ENCODE measurements at places on chromosomes 7 and 10.

DNA sequence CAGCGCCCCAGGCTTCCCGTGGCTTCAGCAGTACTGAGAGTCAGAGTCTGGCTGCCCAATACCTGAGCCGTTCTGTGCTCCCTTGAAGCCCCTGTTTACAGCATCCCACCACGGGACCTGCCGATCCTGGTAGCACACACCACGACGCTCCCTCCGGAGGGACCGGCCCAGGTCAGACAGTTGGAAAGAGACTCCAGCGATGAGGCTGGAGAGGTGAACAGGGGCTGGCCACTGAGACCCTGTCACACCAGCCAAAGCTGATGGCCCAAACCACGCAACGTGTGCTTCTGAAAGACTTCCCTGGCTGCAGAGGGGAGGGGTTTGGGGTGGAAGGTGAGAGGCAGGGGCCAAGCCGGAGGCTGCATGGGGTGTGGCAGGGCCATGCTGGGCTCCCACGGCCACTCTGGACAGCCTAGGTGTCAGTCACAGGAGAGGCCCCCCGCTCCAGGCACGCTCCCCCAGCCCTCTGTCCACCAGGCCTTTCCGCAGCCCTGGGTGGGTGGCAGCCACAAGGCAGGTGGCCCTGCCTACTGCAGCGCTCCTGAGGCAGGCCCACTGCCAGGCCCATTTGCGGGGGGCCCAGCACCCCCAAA is 140.2 kb upstream of the CHST15 start:
- no peak for DNase-seq

- no peak for DNase-seq
Observed at GRCh38 chr10:28010821-28011220, 11.9 kb upstream of the ODAD2 start.

GRCh38 chr7:45089341-45089891 is 647 bp upstream of the NACAD start:
- DNase-seq = peak; percentile 51

DNA sequence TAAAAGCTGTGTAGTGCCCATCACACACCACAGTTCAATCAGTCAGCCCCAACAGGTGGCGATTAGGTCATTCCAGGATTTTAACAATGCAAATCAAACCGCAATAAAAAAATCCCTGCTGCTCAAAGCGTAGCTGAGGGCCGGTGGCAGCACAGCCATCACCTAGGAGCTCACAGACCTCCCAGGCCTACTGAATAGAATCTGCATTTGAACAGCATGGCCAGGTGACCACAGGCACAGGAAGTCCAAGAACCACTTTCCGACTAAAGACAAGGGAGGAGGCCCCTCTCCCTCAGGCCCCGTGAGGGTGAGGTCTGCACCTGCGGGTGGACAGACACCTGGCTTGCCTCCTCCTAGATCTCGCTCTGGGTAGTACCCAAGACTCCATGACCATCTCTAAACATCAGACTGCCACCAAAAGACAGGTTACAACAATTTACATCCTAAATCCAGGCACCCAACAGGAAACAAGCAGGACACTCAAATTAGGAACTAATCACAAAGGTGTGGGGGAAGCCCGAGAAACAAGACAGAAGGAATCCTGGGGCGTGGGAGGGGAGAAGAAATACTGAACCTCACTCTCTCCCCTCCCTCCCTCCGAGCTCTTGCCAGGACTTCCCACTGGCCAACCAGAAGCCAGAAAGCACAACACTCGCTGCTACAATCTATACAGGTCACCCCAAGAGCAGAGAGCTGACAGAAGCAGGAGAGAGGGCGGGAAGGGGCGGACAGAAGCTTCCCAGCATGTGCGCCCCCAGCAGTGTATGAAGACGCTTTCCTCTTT is 19.2 kb downstream of the GNA12 start:
- no peak for DNase-seq

DNA sequence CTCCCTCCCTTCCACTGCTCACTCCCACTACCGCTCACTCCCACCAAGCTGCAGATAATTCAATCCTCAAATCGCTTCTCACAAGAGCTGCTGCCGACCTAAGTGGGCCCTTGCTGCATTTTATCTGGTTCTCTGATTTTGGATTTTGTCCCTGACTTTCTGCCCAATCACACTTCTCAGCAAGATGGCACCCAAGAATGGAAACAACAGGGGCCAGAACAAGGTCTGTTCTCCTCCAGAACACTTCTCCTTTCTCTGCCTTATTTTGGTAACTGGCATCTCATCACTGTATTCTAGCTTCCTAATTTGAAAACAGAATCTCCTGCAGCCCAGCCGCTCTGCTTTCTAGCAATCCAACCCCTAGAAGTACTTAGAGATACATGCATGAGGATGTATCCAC is 172.8 kb downstream of the GRID1 start:
- no peak for DNase-seq

GRCh38 chr7:12923971-12924370 is 236.5 kb downstream of the ARL4A start:
- DNase-seq = no peak

GRCh38 chr7:29005829-29006228 is 47.7 kb upstream of the TRIL start:
- no peak for DNase-seq

DNA sequence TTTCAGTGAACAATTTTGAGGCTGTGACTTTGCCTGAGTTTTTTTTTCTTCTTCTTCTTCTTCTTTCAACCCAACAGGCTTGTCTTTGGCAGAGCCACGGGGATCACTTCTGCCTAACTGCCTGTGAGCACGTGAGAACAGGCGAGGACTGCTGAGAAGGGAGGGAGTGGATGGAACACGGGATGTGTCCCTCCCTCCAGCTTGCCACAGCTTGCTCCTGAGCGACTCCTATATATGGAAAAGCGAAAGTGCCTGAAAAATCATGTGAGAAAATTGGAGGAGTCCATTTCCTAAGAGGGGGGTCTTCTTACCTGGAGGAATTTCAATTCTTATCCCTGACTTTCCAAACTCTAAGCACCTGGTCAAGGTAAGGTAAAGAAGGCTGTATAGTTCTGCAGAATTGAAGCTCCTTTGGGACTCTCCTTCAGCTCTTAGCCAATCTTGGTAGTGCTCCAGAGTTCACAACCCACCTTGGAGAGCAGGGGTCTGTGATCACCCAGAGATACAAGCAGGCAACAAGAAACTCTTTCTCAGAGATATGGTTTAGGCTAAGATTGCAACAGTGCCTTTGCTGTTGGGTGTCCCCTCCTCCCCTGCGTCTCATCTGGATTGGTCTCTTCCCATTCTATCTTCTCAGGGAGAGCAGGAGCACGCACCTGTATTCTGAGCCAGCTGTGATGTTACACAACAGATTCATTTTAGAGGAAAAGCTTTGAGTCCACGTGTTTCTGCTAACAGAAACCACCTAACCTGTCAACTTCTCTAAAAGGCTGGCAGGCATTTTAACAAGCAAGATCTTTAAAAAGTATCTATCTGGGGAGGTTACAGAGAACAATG is at the start of gene MAT1A:
Gene MAT1A (minus strand): TSS at position 208 of the 837 bp plus-strand sequence. CDS start 235 bp downstream, outside the sequence.
- no peak for DNase-seq

- no peak for DNase-seq
Observed at GRCh38 chr7:158695056-158695455, 9.5 kb downstream of the NCAPG2 start.

DNA sequence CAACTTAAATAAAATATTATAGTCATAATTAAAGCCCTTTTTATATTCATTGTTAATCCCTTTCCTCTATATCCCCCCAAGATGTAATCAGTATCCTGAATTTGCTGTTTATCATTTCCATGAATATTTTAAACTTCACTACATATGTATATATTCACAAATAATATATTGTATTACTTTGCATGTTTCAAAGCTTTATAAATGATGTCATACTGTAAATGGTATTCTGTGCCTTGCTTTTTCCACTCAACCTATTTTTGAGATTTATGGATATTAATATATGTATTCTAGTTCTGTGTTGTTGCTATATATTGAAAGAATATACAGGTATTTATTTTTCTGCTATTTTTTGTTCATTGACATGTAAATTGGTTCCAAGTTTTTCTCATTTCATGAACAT is 173.1 kb downstream of the CCDC71L start:
- DNase-seq = no peak

DNA sequence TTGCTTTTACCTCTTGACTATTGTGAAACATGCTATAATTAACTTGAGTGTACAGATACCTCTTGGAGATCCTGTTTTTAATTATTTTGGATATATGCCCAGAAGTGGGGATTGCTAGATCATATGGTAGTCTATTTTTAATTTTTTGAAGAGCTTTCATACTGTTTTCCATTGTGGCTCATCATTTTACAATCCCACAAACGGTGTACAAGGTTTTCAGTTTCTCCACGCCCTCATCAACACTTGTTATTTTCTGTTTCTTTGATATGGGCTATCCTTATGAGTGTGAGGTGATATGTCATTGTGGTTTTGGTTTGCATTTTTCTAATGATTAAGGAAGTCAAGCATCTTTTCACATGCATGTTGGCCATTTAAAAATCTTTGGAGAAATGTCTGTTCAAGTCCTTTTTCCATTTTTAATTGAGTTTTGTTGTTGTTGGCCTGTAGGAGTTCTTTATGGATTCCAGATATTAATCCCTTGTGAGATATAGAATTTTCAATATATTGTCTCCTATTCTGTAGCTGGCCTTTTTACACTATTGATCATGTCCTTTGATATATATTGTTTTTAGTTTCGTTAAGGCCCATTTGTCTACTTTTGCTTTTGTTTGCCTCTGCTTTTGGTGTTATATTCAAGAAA is 7.5 kb downstream of the AGK start:
- DNase-seq = peak; percentile 62

DNA sequence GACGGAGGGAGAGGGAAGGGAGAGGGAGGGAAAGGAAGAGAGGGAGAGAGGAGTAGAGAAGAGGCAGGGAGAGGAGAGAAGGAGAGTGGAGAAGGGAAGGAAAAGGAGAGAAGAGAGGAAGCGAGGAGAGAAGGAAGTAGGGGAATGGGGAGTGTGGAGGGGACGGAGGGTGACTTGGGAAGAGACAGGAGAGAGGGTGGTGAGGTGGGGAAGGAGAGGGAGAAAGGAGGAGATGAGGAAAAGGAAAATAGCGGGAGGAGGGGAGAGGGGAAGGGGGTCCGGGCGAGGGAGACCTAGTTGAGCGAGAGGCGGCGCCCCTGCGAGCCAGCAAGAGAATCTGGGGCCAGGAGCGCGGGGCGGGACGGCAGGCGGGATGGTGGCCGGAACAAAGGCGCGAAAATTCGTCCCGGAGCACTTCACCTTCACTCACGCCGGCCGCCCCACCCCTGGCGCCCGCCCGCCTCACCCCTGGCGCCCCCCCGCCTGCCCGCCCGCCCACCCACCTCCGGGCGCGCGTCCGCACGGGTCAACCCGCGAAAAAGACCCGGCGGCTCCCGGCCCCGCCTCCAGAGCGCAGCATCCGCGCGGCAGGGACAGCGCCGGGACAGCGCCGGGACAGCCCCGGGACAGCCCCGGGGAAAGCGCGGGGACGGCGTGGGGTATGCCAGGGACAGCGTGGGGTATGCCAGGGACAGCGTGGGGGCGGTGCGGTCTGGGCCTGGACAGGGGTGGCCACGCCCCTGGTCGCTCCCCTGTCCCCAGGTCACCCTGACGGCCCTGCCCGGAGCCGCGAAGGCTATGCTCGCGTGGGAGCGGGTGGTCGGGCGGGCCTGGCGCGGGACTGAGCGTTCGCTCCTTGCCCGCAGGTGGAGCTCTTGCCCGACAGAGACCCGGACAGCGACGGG is 4.2 kb downstream of the VSTM2A start:
- no peak for DNase-seq

DNA sequence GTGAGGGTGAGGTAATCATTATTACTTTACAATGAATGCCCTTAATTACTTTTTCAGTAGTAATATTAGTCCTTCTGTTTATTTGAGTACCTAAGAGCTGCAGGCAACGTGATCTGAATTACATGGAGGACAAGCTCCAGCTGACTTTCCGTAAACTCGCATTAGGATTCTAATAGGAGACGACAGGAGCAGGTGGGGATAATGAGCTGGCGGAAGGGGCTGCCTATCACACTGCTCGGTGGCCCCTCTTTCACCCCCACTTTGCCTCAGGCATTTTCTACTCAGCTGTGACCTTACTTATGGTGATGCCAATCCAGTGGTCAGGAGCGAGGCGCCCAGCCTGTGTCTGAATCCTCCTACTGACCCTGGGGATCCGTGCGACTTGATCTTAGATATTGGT is at the start of gene C7orf33:
Gene C7orf33 (plus strand): TSS at position 296 of the 400 bp plus-strand sequence. CDS start 160 bp downstream, outside the sequence.
- DNase-seq = no peak

DNA sequence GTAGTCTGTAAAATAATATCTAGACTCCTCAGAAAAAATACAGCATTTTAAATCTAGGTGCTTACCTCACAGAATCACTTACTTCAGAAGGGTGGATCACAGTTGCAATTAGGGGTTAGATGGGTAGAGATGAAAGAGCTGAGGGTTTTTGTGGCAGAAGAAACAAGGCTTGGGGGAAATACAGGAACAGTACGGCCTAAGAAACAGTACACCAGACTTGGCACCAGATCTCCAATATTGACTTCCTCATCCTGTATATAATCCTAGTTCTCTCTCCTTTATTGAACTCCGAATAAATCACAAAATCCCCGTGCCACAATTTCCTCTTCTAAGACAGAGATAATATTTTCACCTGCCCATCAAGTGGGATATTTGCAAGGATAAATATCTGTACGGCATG is 14.3 kb downstream of the CEP41 start:
- no peak for DNase-seq

DNA sequence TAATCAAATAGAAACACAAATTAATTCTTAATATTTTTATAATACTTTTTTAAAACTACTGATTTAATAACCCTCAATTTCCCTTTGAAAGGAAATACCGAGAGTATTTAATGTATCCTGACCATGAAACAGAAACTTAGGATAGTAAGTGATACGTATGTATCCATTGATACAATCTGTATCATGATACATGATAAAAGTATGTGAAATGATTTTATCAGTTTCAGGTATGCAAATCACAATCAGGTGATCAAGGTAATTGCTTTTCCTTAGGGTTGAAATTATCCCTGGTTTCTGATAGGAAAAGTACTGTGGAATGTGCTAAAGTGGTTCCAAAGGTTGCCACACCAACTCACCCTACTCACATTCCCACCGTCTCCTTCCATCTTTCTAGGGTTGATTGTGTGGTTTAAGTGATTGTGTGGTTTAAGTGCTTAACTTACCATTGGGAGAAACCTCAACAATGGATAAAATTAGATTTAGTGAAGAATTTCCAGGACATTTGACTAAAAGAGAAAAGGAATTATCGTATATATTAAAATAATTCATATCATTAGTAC is 138.3 kb downstream of the LRRN3 start:
- no peak for DNase-seq

DNA sequence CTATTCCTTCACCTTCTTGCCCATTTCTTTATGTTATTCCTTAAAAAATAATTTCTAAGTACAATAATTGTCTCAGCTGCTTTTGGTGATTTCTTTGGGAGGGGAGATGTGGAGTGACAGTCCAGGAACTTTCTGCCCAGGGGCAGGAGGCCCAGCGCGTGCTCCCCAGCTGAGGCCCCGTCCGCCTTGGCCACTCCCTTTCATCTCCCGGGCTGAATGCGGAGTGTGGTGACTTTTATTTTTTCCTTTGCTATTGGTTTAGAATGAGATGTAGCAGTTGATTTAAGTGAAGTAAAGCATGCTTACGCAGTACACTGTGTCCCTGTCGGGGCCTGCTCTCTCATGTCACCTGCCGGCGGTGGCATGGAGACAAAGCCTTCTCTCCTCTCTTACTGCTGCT is 141.6 kb downstream of the MGMT start:
- DNase-seq = no peak

- no peak for DNase-seq
Observed at GRCh38 chr10:59524348-59524747, 162.0 kb upstream of the FAM13C start.

- DNase-seq = no peak
Observed at GRCh38 chr10:69316313-69317059, 38.2 kb downstream of the HK1 start.

- DNase-seq = no peak
Observed at GRCh38 chr10:125565046-125565445, 117.9 kb downstream of the TEX36 start.
